ENCODE measurements at places on chromosomes 4 and X. TPM values are rescaled to one million over a fixed set of nuclear protein-coding genes. Genes with fewer than 3 reads are reported as not detected.

PDCL2 gene
- total RNA-seq = not detected

RTL3 gene
- total RNA-seq = 0.05 TPM

PNMA6A gene
- total RNA-seq = 3.9 TPM

DACH2 gene
- total RNA-seq = not detected

OTC gene
- total RNA-seq = not detected

MAD2L1 gene
- total RNA-seq = 2.4 TPM

TSPAN6 gene
- total RNA-seq = 36.6 TPM

GAGE12E gene
- not detected for total RNA-seq

GYPE gene
- 0.37 TPM for total RNA-seq

DCUN1D4 gene
- total RNA-seq = 58.6 TPM

STARD8 gene
- total RNA-seq = 0.59 TPM

GRID2 gene
- 0.32 TPM for total RNA-seq

LONRF3 gene
- total RNA-seq = 0.28 TPM

MAGEA12 gene
- not detected for total RNA-seq

CCDC110 gene
- total RNA-seq = 5.0 TPM

MTM1 gene
- total RNA-seq = 11.0 TPM

GK2 gene
- total RNA-seq = not detected

GPRASP2 gene
- 20.1 TPM for total RNA-seq

EGFL6 gene
- not detected for total RNA-seq

HSD17B13 gene
- total RNA-seq = 0.30 TPM

GABRQ gene
- 2.3 TPM for total RNA-seq

TBC1D9 gene
- 50.2 TPM for total RNA-seq

CT45A2 gene
- not detected for total RNA-seq

GIMD1 gene
- not detected for total RNA-seq

RHOH gene
- total RNA-seq = not detected

Data from smooth muscle cell of the umbilical artery (primary cell).